ENCODE measurements at places on chromosomes 12 and 14.

DNA sequence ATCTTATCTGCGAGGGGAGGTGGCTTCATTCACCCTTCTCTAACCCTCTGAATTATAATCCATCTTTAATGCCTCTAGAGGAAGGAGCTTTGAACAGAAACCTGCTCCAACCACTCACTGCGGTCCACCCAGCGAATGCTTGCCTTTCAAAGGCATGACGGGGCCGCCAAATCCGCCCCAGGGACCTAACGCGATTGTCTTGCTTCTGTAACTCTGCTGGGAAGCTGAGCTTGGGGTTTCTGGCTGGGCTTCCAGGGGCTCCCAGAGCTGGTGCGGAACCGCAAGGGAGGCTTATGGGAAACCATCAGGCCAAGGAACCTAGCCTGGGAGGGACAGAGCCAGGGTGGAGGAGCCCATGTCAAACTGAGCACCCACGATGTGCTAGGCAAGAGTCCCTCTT lies 231.2 kb upstream of the LHX5 start:
- DNase-seq: no peak

- DNase-seq: no peak
Observed at GRCh38 chr12:29350080-29350479, 30.9 kb downstream of the ERGIC2 start.

GRCh38 chr12:131586761-131587160 lies 124.1 kb upstream of the SFSWAP start:
- DNase-seq: no peak

DNA sequence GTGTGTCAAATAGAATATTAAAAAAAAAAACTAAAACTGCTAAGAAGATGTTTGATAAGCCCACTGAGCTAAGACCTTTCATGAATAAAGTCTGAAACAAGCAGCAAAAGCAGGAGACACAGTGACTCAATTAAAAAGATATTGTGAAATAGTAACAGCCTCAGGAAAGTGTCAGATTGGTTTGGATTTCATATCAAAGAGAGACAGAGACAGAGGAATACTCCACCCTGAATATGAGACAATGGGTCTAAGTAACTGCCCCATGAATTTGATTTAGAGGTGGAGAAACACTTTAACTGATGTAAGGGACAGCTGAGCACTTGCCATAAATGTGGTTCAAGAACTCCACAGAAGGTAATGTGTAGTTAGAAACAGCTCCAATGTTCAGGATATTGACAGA lies 277.9 kb upstream of the FOXG1 start:
- no peak for DNase-seq

GRCh38 chr12:24719293-24719721 lies 229.6 kb downstream of the BCAT1 start:
- peak; percentile 1 for DNase-seq

GRCh38 chr14:23829736-23830471 lies 123.7 kb upstream of the DHRS4 start:
- DNase-seq: no peak

DNA sequence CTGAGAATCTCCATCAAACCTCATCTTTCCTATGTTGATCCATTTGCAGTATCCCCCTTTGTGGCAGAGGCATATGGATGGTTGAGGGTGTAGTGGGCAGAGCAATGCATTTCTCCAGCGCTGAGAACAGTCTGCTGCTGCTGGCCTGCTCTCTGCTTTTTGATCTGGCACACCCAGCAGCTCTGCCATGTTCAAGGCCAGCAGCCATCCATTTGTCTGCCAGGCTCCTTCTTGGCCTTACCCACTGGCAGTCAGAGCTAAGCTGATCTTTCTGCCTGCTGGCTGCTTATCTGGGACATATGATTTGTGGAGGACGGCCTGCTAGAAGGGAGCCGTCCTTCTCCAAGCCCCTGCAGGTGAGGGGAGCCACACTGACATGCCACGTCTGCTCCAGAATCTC lies 17.0 kb downstream of the NPC2 start:
- DNase-seq: no peak

- DNase-seq: no peak
Observed at GRCh38 chr12:56903374-56903773, 30.8 kb downstream of the SDR9C7 start.

- no peak for DNase-seq
Observed at GRCh38 chr12:121441555-121441954, 41.6 kb downstream of the RNF34 start.

- no peak for DNase-seq
Observed at GRCh38 chr14:85234156-85235025, 295.6 kb upstream of the FLRT2 start.

GRCh38 chr12:52060498-52061177 lies 9.1 kb upstream of the ATG101 start:
- peak; percentile 50 for DNase-seq

DNA sequence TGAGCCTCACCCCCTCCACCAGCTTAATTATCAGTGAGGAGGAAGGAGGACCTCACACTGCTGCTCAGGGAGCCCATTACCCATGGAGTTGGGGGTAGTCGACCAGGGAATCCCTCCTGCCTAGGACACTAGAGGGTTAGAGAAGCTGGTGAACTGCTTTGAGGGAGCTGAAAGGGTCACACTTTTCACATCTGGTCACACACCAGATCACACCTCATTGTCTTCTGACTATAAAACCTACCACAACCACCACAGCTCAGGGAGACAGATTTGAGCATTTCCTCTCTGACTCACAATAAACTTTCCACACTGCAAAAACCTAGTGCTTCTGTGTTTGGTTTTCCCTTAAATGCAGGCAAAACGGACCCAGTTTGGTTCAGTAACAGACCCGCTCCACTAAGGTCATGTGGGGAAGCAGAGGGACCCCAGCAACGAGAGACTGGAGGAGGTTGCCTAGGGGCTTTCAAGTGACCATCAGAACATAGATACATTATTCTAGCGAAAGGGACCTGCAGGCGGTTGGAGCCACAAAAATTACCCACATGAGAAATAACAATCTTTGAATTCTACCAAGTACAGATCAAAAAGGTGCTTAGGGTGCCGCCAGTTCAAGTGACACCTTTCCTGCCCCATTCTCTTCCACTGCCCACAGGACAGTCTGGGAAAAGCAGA lies 151.4 kb upstream of the AVPR1A start:
- no peak for DNase-seq

GRCh38 chr12:96985515-96986362 lies 78.7 kb downstream of the NEDD1 start:
- no peak for DNase-seq

DNA sequence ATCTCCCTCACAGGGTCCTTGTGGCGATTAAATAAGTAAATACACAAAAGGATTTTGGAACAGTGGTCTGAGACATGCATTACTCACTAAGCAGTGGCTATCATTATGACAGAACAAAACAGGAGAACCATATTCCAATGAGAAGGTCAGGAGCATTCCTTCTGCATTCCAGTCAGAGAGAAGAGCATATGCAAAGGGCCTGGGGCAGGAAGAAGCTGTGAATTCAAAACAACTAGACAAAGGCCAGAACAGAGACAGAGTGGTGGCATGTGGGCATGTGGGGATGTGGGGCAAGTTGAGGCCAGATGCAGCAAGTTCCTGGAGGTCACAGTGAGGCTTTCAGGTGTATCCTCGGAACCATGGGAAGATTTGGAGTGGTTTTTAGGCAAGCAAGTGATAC lies 70.1 kb upstream of the VRK1 start:
- DNase-seq: no peak

GRCh38 chr14:29576927-29577326 lies 350.7 kb downstream of the PRKD1 start:
- no peak for DNase-seq

DNA sequence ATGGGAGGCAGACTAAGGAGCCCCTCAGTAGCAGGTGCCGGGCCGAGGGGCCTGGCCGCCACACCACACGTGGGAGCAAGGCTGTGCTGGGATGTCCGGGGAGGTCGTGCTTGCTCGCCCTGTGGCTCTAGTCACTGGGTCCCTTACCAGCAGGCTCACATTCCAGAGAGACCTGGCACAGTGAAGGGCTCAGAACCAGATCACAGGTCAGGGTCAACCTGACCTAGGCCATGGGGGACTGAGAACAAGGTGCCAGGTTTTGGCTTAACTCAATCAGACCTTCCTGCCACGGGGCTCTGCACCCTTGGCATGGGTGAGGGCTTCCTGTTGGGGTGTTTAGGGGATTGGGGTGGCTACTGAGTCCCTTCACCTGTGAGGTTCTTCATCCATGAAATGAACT lies 22.3 kb downstream of the DEGS2 start:
- no peak for DNase-seq

DNA sequence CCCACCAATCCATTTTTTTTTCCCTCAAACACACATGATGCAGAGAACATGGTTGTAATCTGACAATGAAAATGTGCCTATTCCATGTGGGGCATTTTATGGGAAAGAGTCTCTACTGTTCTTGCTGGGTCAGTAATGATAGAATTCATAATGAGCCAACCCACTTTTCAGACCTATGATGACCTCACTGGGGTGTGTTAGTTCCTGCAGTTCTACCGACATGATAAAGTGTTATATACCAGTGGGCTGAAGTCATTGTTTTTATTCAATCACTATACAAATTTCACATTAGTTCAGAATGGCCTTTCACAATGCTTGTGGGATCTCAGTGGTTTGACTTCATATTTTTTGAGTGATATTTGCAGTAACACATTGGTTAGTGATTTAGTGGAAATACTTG lies 47.5 kb downstream of the PPFIBP1 start:
- DNase-seq: no peak

GRCh38 chr12:124588751-124589267 lies 21.4 kb upstream of the NCOR2 start:
- DNase-seq: no peak

GRCh38 chr14:96614481-96614881 lies 112.3 kb downstream of the PAPOLA start:
- DNase-seq: no peak

DNA sequence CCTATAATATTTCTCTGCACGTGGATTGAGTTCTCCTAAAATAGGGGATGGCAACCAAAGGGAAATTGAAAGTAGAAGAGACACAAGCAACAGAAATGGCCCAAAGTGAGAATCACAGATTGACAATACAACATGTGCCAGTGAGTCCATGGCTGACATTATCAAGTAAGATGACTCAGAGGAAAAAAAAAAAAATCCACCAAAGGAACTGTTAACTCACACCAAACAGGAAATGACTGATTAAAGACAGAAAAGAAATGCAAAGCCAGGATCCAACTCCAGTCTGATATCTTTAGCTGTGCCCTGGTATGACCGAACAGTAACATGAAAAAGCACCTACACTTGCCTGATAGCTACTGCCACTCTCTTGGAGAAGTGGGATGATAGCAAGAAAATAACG lies 485.0 kb downstream of the PRKD1 start:
- DNase-seq: no peak

- DNase-seq: no peak
Observed at GRCh38 chr12:21888276-21888863, 52.9 kb downstream of the ABCC9 start.

DNA sequence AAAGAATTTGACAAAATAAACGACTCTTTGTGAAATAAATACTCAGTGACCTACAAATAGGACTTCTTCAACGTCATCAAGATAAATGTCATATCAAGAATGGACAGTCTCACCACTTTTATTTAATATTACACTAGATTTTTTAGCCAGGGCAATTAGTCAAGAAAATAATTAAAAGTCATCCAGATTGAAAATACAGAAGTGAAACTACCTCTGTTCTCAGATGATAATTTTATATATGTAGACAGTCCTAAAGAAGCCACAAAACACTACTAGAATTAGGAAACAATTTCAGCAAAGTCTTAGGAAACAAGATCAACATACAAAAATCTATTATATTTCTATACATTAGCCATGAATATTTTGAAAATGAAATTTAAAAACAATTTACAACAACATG lies 689.6 kb upstream of the SEL1L start:
- no peak for DNase-seq

GRCh38 chr14:49451938-49452337 lies 134.2 kb downstream of the RPS29 start:
- no peak for DNase-seq

DNA sequence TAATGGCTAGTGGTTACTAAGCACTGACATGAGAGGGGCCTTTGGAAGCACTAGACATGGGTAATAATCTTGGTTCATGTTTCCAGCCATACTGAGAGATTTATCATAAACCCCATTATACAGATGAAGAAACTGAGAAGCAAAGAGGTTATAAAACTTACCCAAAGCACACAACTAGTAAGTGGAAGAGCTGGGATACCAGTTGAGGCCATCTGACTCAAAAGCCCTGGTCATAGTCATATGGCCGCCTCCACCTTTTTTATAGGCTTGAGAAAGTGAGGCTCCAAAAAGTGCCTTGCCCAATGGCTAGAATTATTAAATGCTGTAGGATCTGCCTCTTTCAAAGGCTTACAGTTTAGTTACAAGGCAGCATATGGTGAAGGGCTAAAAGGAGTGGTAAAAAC lies 944 bp downstream of the TXNRD1 start:
- DNase-seq: no peak

- DNase-seq: no peak
Observed at GRCh38 chr14:77761205-77761931, 412 bp upstream of the SNW1 start.

DNA sequence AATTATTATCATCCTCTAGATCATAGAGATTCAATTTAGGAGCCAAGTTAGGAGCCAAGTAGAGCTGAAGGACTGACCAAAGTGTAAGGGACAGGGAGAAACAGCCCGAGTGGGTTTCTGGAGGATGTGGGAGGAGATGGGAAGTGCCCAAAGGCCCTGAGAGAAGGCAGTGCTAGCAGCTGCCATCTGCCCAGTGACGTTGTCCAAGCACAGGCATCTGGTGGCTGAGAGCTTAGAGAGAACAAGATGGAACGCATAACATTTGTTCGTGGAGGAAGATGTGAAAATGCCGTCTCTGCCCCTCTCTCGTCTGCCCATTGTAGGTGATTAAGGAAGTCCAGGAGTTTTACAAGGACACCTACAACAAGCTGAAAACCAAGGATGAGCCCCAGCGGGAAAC lies 34.7 kb downstream of the CD9 start:
- DNase-seq: no peak

DNA sequence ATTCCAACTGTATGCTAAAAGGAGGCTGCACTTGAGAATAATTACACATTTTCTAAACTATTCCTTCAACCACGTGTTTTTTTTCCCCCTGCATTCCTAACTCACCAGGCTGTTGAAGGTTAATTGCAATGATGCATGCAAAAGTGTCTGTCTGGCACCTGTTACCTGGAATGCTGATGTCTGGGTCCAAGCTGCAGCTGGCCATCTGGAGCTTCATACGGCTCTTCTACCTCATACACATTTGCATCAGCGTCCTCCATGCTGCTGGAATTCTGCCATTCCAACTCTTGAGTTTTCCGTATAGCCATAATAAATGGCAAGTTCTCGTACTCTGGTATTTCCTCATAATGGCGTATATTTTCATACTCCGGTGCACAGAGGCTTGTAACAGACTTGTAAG lies 8.6 kb downstream of the FGD6 start:
- no peak for DNase-seq

DNA sequence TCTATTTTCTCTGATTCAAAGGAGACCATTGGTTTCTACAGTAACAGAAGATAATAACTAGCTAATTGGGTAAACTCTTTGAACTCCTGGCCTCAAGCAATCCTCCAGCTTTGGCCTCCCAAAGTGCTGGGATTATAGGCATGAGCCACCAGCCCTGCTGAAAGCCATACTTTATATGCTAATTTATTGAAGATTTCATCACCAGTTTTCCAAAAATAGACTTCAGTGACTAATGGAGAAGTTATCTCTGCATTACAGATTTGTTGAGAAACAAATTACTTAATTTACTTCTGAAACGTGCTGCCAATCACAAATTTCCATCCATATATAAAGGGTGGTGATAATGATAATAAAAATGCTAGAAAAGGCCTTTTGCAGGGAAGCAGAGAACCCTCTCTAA lies 1758.1 kb upstream of the SEL1L start:
- DNase-seq: no peak
